ENCODE measurements at places on chromosomes 11 and 22.

DNA sequence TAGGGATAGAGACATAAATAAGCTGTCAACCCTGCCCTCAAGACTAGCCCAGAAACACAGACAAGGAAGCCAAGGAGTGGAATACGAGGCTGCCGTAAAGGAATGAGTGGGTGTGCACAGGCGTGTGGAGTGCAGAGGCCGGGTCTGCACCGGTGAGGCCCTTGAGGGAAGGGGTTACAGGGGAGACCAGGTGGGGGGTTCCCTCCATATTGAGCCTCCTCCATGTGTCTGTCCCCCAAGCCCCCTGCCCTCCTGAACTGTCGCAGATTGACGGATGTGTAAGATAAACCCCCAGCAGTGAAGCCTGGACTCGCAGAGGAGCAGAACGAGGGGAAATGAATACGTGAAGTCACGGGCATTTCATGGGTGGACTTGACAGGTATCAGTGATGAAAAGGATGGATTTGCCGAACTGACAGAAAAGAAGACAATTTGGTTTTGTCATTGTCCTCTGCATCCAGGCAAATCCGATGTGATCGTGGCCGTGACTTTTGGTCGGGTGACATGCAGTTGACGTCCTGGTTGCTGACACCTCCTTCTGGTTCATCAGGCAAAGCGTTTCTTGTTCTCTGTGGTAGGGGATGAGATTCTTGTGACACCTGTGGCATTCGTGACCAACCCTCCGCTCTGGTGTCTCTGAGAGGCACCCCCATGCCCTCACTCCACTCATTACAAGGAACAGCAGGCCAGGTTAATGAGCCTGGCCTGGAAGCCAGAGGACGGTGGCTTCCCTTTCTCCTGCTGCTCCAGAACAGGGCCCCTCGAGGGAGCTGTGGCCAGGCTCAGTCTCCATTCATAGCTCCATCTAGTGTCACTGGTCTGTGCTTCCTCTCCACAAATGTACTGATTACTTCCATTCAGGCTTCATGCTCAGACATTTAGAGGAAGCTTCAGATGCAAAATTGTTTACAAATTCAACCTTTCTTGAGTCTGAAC lies 223.1 kb upstream of the B3GAT1 start:
- peak; percentile 23 for DNase-seq

DNA sequence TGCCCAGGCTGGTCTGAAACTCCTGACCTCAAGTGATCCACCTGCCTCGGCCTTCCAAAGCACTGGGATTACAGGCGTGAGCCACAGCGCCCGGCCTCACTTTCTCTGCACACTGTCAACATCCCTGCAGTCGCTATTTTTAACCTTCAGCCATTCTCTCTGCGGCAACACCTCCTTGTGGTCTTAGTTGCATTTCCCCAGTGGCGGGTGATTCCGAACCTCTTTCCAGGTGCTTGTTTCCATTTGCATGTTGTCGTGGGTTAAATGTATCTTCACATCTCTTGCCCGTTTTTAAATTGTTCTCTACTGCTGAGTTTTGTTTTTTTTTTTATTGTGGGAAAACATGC lies 2.2 kb upstream of the SCT start:
- DNase-seq: peak; percentile 53

GRCh38 chr11:118928870-118929500 lies 3.3 kb upstream of the BCL9L start:
- DNase-seq: no peak

- peak; percentile 37 for DNase-seq
These were observed 547 bp downstream of the UVRAG start for GRCh38 chr11:75815345-75816168.

DNA sequence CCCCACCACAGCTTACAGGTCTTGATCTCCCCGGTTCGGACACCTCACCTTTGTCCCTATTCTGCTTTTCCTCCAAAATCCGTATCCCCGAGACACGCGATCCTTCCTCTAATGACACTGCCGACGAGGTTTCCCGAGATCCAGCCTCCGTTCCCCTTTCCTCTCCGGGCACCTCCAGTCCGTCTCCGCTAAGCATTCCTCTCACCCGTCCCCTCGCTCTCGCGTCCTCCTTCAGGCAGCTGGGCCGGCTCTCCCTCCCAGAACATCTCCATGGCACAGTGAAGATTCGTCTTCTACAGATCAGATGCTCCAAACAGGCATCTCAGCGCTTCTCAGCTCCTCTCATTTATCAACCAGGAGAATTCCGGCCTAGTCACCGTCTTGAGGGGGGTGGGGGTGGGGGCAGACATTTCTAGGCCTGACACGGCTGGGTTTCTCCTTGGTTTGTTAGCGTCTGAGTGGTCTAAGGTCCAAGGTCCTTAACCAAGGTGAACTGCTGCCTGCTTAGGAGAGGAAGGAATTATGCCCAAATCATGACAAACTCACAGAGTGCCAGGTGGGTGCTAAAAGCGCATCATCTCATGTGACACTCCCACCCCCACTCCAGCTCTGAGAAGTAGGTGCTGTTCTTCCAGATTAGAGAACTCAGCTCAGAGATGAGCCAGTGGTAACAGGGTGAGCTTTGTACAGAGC lies at the start of gene SPTBN2:
Gene SPTBN2 (minus strand): TSS at position 524 of the 693 bp plus-strand sequence. CDS start 7,976 bp downstream, outside the sequence.
- DNase-seq: no peak

DNA sequence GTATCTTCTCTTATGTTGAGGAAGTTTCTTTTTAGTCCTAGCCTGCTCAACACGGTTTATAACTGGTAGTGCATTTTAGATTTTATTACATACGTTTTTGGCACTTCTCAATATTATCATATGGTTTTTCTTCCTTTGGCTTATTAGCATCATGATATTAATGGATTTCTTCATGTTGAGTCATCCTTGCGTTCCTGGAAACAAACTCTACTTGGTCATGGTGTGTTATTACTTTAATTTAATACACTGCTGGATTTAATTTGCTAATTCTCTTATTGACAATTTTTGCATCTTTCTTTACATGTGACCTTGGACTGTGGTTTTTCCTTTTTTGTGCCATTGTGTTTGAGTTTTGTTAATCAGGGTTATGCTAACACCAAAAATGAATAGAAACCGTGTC lies 20.5 kb downstream of the IGF2 start:
- DNase-seq: no peak

DNA sequence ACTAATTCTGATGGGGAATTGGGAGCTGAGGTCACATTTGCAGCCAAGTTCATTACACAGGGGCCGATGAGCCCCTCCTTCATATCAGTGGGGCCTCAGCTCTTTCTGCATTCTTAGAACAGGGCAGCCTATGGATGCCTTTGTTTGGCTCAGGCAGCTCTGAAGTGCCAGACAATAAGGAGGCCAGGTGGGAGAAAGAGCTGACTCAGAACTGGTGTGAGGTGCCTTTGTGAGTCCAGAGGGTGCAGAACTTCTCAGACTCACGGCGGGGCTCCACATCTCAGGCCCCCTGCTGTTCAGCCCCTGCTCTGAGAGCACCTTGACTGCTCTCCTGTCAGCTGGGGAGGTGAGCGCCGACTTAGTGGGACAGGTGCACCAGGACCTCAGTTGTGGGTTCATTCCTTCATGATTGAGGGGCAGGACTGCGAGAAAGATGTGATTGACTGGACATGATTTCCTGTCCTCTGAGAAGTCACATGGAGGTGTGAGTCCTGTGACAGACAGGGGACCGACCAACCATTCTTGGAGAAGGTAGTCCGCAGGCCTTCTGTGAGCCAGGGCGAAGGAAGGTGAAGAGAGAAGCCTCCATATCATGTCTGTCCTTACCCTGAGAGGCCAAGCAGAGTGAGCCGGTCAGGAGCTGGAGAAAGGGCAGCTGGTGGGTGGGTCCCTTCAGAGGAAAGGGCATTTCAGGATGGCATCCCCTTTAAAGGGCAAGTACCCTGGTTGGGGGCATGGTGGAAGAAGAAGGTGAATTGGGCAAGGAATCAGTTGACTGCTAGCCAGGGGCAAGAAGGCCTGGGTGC lies 245.0 kb upstream of the TBCEL start:
- DNase-seq: no peak

DNA sequence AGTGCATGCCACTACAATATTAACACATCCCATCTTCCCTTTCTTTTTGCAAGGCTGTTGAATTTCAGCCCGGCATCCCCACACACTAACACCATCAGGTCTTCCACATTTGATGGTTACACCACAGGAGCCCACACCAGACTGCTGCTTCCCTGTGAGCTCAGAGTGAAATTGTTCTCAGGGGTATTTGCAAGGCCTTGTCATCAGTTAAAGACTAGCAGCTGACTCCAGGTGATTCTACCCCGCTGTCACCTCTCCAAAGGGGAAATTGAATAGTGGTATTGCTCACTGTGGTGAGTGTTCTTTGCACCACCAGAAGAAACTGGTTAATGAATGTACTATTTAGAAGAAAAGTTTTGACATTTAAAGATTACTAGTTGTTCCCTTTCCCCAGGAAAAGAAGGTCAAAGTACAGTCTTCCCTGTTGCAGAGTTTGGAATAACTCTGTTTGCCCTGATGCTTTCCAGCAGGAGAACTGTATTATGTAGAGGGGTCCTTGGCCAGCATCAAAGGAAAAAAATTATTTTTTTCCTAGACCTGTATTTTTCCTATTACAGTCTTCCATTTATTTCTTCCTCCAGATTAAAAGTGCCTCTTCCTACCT lies 41.9 kb downstream of the BID start:
- no peak for DNase-seq

GRCh38 chr11:34267013-34267412 lies 90.8 kb downstream of the ABTB2 start:
- peak; percentile 12 for DNase-seq

GRCh38 chr11:45449036-45449601 lies 163.0 kb upstream of the SYT13 start:
- no peak for DNase-seq

DNA sequence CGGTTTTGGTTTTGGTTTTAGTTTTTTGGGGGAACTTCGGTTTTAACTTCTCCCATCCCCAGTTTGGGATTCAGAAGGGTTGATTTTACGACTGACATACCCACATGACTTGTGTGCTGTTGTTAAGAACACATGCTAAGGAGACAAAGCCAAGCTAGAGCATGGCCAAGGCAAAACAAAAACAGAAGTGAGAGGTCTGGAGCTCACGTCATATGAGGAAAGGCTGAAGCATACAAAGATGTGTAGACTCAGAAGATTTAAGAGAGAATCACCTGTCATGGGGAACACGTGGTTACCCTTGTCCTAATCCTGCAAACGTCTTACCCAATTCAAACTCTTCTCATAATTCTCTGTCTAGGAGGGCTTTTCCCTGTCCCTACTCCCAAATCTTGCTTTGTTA lies 465.0 kb downstream of the FAM181B start:
- DNase-seq: no peak

DNA sequence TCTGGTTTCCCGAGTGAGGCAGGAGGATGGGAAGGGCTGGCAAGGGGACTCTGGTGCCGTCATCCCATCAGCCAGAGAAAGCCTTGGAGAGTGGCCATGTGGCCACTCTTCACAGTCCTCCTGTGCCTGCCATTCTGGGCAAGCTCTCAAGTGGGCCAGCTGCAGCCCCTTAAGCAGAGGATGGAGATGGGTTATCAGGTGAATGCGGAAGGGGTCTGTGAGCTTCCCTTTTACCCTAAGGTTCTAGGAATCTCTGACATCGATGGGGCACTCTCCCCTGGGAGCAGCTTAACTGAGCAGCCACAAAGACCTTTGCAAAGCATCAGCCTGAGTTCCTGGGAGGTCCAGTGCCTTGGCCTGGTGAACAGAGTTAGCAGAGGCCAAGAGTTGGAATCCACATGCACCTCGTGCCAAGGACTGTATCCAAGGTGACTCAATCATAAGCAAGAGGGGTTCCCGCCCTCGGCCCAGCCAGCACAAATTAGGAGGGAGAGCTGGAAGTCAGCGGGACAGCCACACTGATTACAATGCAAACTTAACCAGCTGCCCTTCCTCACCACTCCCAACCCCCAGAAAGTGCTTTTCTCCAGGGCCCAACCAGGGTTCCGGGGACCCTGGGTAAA lies 193.6 kb downstream of the BUD13 start:
- no peak for DNase-seq

- no peak for DNase-seq
These were observed 23.6 kb downstream of the HIRA start for GRCh38 chr22:19407649-19408606.

DNA sequence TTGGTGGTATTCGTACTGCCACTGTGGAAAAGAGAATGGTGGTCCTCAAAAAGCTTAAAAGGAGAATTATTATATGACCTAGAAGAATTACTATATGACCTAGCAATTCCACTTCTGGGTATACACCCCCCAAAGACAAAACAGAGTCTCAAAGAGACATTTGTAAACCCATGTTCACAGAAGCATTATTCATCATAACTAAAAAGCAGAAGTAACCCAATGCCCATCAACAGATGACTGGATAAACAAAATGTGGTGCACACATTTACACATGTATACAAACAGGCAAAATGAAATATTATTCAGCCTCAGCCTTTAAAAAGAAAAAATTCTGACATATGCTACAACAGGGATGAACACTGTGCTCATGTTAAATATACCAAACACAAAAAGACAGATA lies 89.4 kb downstream of the ARHGAP32 start:
- no peak for DNase-seq

- DNase-seq: no peak
These were observed 41.7 kb downstream of the CASP12 start for GRCh38 chr11:104856607-104857006.

DNA sequence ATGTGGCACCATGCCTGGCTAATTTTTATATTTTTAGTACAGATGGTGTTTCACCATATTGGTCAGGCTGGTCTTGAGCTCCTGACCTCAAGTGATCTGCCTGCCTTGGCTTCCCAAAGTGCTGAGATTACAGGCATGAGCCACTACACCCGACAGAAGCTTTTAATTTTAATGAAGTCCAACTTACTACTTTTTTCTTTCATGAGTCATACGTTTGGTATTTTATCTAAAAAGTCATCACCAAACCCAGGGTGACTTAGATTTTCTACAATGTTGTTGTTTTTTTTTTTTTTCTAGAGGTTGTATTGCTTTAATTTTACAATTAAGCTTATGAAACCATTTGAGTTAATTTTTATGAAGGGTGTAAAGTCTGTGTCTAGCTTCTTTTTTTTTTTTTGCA lies 34.9 kb downstream of the JRKL start:
- DNase-seq: no peak

Data from KBM-7 (cell line).